SJCRH30 (cell line): ENCODE measurements at places on chromosomes 12 and 14. TPM values are rescaled to one million over a fixed set of nuclear protein-coding genes. Genes with fewer than 3 reads are reported as not detected.

Gene PCED1B
- 0.13 TPM in 1 of 2 replicates, not detected in the other for total RNA-seq

Gene CLEC2A
- total RNA-seq, result not detected in 2 replicates

Gene CCDC63
- not detected in 2 replicates for total RNA-seq

Gene DAO
- not detected in 2 replicates for total RNA-seq

Gene CACNB3
- 9.7 and 11.9 TPM in 2 replicates for total RNA-seq

Gene TAS2R42
- total RNA-seq, result not detected in 2 replicates

Gene CBLN3
- 0.05 and 0.12 TPM in 2 replicates for total RNA-seq

Gene SCFD1
- 78.3 and 112 TPM in 2 replicates for total RNA-seq

Gene BICD1
- total RNA-seq, result 8.5 and 10.8 TPM in 2 replicates

Gene NRXN3
- total RNA-seq, result 0.02 TPM in 1 of 2 replicates, not detected in the other

Gene KRT77
- total RNA-seq, result not detected in 2 replicates

Gene TPI1
- 1,296 and 1,386 TPM in 2 replicates for total RNA-seq

Gene KCNK13
- total RNA-seq, result 1.3 and 2.0 TPM in 2 replicates

Gene DBX2
- total RNA-seq, result not detected in 2 replicates

Gene HRK
- 0.04 TPM in 1 of 2 replicates, not detected in the other for total RNA-seq

Gene IGF1
- 0.03 and 0.20 TPM in 2 replicates for total RNA-seq

Gene SOAT2
- not detected in 2 replicates for total RNA-seq

Gene LMBR1L
- 17.8 and 28.9 TPM in 2 replicates for total RNA-seq

Gene EML5
- 0.03 and 0.06 TPM in 2 replicates for total RNA-seq

Gene A2M
- total RNA-seq, result 0.33 and 0.87 TPM in 2 replicates

Gene TRMT61A
- 18.1 and 18.7 TPM in 2 replicates for total RNA-seq

Gene DHRS1
- total RNA-seq, result 9.5 and 9.6 TPM in 2 replicates

Gene PZP
- not detected in 2 replicates for total RNA-seq

Gene FSCB
- total RNA-seq, result not detected in 2 replicates

Gene PLEKHD1
- 0.28 and 0.30 TPM in 2 replicates for total RNA-seq

Gene LUM
- total RNA-seq, result 1.5 and 1.7 TPM in 2 replicates

Gene LRRC9
- not detected in 2 replicates for total RNA-seq

Gene RERGL
- total RNA-seq, result not detected in 2 replicates

Gene ATP23
- 223 and 224 TPM in 2 replicates for total RNA-seq

Gene AHNAK2
- total RNA-seq, result 1.3 and 1.6 TPM in 2 replicates

Gene FAM181A
- total RNA-seq, result not detected in 2 replicates

Gene SIX6
- total RNA-seq, result not detected in 2 replicates

Gene ZNF664
- total RNA-seq, result 102 TPM in 2 replicates

Gene MAP1LC3B2
- total RNA-seq, result not detected in 2 replicates

Gene ATP2B1
- total RNA-seq, result 160 and 181 TPM in 2 replicates

Gene KERA
- not detected in 2 replicates for total RNA-seq

Gene KRT6C
- not detected in 2 replicates for total RNA-seq

Gene ABCD2
- total RNA-seq, result 0.03 and 0.04 TPM in 2 replicates

Gene IFNG
- total RNA-seq, result not detected in 2 replicates

Gene RDH5
- 2.0 and 2.5 TPM in 2 replicates for total RNA-seq

Gene RPS6KL1
- total RNA-seq, result 1.8 TPM in 2 replicates

Gene GPR65
- 0.04 and 0.05 TPM in 2 replicates for total RNA-seq
